ENCODE measurements at places on chromosomes 1 and 21.

GRCh38 chr1:209845408-209845725 is 17.6 kb downstream of the UTP25 start:
- no peak for DNase-seq

DNA sequence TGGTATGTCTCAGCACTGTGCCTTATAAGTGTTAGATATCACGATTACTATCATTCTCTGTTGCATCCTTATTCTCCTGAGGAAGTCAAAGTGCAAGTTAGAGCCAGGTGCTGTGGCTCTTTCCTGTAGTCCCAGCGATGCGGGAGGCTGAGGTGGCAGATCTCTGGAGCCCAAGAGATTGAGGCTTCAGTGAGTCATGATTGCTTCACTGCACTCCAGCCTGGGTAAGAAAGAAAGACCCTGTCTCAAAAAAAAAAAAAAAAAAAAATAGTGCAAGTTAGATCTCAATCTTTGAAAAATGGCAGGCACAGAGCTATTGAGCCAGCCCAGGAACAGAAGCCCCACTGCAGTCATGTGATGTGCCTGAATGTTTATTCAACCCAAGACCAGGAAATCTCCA is 147.8 kb upstream of the POGK start:
- DNase-seq, result no peak

DNA sequence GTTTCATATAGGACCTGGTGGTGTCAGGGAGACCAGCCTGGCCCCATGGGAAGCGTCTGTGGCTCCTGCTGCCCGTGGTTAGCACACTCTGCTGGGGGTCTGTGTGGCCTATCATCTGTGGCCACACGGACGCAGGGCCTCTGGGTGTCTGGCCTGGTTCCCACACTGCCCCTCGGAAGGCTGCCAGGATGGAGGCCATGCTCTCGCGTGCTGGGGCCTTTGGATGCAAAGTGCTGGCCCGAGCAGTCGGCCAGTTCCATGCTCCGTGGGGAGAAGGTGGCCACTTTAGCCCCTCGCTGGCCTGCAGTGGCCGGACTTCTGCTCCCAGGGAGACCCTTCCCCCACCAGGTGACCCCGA is 20.8 kb upstream of the LRRC3 start:
- no peak for DNase-seq

DNA sequence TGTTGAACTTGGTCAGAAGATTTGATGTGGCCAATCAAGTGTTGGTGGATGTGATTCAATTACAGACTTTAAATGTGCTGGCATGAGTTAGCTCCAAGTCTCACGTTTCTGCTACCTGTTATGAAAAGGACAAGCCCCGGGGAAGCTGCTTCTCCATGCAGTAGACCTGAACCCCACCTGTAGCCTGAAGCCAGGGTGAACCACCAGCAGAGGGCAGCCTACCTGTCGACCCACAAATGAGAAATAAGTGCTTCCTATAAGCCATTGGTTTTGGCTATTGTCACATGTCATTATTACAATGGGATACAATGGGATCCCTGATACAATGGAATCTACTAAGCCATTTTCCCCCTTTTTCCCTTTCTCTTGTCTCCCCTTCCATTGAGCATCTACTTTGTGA is 230.2 kb downstream of the PRDM2 start:
- DNase-seq, result no peak

- DNase-seq, result no peak
Measured at GRCh38 chr1:110383251-110383990, 7.4 kb downstream of the SLC16A4 start.

DNA sequence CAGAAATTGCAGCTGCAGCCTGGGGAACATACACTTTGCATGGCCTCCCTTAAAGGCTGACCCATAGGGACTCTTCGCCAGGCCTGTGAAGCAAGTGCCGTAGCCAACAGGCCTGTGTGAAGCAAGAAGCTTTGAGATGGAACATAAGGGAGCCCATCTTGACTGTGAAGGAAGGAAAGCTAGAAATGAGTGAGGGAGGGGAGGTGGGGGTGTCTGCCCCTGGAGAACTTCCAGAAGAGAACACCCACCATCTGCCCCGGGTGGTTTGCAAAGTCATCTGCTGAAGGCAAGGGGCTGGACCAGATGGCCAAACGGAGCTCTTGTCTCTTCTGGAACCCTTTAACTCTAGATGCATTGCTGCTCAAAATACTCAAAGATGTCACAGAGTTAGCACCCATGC is 103.3 kb upstream of the GRIK3 start:
- no peak for DNase-seq

DNA sequence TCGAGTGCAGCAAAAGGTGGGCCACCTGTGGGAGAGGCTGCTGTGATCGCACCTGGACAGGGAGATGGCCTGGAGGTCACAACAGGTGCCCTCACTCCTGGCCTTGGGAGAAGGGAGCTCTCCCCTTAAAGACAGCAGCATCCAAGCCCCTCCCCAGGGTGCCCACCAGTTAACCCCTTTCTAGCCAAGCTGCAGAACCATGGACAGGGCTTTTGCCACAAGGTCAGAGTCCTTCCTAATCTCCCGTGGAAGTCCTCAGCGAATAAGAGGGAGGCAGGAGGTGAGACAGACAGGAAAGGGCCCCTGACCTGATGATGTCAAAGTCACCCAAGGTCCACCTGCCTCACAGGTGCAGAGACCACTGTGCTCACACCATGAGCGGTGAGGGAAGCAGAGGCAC is 1.7 kb downstream of the CNTN2 start:
- DNase-seq, result no peak

DNA sequence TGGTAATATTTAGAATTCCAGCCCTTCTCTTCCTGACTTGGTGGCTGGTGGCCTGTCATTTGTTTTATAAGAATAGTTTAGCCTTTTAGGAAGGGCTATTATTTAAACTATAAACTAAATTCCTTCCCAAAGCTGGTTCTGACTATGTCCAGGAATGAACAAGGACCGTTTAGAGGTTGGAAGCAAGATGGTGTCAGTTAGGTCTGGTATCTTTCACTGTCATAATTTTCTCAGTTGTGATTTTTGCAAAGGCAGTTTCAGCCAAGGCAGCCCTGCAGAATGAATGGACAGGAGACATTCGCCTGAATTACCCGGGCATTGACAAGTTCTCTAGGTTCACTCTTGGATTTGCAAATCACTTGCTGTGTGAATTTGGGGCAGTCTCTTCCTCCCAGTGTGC is 67.2 kb downstream of the TLR5 start:
- no peak for DNase-seq

- DNase-seq, result no peak
Measured at GRCh38 chr1:178434360-178434759, 62.4 kb downstream of the CLEC20A start.

- no peak for DNase-seq
Measured at GRCh38 chr1:24861821-24862727, 68.0 kb downstream of the RUNX3 start.

DNA sequence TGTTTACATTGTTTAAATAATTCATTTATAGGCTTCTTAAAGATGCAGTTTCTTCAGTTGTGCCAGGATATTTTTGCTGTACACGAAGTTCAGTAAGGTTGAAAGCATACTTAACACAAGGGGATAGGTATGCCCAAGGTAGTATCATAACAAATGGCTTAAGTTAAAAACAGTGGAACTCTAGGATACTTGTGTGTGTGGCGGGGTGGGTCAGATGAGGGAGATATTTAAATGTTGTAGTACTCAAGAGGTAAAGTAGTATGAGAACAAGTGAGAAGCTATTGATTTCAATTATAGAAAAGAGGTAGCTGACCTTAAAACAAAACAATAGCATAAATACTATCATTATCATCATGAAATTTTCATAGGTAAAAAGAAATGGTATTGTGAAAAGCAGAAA is 6.2 kb downstream of the LRRC7 start:
- no peak for DNase-seq

GRCh38 chr1:26516987-26517765 is 12.4 kb upstream of the RPS6KA1 start:
- DNase-seq, result no peak

DNA sequence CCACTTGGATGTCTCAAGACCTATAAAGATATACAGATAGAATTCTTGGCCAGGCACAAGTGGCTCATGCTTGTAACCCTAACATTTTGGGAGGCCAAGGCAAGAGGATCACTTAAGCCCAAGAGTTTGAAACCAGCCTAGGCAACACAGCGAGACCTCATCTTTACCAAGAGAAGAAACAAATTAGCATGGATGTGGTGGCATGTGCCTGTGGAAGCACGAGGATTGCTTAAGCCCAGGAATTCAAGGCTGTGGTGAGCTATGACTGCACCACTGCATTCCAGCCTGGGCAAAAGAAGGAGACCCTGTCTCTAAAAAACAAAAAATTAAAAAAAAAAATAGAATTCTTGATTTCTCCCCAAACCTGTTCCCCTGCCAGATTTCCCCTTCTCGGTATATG is 8.3 kb downstream of the ASAP3 start:
- DNase-seq, result no peak

GRCh38 chr21:40658311-40658710 is 188.6 kb downstream of the DSCAM start:
- no peak for DNase-seq

GRCh38 chr1:86854352-86854751 is 59.6 kb downstream of the SELENOF start:
- no peak for DNase-seq

- DNase-seq, result no peak
Measured at GRCh38 chr1:208235982-208236761, 8.0 kb downstream of the PLXNA2 start.

DNA sequence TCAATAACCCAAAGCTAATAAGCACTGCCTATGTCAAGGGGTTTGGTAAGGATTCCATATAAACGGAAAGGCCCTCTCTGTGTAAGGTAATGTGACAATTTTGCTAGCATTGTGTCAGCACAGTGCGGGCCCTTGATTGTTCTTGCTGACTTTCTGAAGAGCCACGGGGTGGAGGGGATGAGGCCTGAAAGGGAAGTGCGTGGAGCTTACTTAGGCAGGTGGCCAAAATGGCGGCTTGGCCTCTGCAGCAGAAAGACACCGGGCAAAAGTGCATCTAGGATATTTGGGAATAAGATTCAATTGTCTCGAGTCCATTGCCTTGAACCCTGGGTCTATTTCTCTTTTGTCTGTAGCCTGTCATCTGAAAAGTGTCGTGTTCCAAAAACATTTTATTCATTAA is 114.3 kb downstream of the TGFB2 start:
- no peak for DNase-seq

All from HS-5 (cell line).